Lower lobe of right lung (tissue), 2 donors: ENCODE measurements at places on chromosomes 2 and 18. TPM values are rescaled to one million over a fixed set of nuclear protein-coding genes. Genes with fewer than 3 reads are reported as not detected.

The RRM2 gene
- 8.4 TPM for total RNA-seq

The FOXI3 gene
- not detected for total RNA-seq

The GALNT5 gene
- 33.9 TPM for total RNA-seq

The ORC2 gene
- 28.6 TPM for total RNA-seq

The LGALSL gene
- 30.8 TPM for total RNA-seq

The PELI1 gene
- total RNA-seq = 34.1 TPM

The DLGAP1 gene
- 3.8 TPM for total RNA-seq

The C2orf80 gene
- not detected for total RNA-seq

The MYL1 gene
- not detected for total RNA-seq

The ABCG5 gene
- total RNA-seq = not detected

The L3MBTL4 gene
- total RNA-seq = 16.9 TPM

The MEP1B gene
- not detected for total RNA-seq

The SGPP2 gene
- 23.9 TPM for total RNA-seq

DNA sequence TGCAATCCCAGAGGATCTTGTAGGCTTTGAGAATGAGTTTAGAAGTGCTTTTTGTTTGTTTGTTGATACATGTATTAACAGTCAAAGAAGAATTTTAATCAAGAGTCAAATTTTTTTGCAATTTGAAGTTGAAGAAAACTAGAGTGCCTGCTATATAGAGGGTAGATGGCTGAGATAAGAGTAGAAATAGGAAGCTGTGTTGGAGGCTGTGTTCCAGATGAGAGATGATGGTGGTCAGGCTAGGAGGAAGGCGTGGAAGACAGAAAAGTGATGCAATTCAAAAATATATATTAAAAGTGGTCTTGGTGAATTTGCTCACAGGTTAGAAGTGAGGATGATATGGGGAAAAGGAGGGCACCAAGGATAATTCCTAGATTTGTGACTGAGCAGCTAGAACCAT lies 978.3 kb downstream of the BCL11A start:
- no peak for DNase-seq

DNA sequence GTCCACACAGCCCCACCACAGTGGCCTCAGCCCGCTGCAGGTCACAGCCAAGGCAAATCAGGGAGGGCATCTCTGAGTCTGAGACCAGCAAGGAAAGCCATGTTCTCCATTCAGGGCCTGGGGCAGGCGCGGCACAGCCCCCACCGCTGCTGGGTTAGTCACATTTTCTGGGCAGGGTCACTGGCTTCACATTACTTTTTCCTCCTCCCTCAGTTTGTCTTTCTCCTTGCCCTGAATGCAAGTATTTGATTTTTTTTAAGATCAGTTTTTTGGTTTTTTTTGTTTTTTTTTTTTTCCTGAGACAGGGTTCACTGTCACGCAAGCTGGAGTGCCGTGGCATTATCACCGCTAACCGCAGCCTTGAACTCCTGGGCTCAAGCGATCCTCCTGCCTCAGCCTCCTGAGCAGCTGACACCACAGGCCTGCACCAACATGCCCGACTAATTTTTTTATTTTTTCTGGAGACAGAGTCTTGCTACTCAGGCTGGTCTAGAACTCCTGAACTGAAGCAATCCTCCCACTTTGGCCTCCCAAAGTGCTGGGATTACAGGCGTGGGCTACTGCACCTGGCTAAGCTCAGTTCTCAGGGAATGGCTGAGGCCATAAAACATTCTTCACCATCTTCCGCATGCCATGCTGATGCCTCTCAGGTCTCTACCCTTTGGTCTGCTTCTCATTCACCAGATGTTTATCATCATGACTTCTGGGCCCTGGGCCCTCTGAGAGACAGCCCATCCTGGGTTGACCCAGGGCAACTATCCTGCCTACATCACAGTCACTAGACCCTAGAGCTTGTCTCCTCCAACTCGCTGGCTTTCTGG lies 628 bp upstream of the CAPG start:
- DNase-seq = no peak

DNA sequence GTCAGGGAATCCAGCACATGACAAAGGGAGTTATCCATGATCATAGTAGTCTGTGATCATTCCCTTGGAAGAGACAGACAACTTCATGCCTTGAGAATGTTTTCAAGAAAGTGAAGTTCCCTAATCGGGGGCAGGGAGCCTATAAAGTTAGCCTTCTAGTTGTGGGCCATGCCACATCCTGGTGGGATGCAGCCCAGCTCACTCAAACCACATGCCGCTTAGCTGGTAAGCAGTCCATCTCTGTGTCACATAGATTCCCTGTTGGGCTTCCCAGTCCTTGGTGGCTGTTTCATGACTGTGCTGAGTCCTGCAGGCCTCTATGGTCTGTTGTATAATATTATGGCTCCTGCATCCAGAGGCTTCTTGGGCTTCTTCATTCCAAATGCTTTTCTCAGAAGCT lies 11.4 kb upstream of the ARHGAP25 start:
- DNase-seq = no peak

GRCh38 chr2:186554429-186554828 lies 35.4 kb upstream of the ITGAV start:
- no peak for DNase-seq

GRCh38 chr18:3889121-3889520 lies 439.1 kb downstream of the TGIF1 start:
- DNase-seq = no peak

- no peak for DNase-seq
Observed at GRCh38 chr2:20049637-20050036, 1.8 kb downstream of the LAPTM4A start.

DNA sequence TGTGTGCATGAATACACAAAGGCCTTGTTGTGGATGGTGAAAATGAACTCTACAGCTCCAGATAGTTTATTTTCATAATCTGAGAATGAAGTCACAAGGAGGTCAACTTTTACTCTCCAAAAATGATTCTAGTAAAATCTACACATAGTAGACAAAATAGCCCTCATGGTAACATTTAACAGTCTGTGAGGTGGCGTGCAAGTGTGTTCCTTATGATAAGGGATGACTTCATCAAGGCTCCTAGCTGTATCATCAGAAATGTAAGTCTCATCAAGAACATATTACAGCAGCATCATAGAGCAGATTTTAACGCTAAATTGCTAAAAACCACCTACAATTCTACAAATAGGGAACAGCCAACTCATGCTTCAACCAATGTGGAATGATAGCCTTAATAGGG lies 72.3 kb upstream of the RIOK3 start:
- no peak for DNase-seq

- no peak for DNase-seq
Observed at GRCh38 chr2:72843301-72843700, 17.5 kb upstream of the EXOC6B start.

DNA sequence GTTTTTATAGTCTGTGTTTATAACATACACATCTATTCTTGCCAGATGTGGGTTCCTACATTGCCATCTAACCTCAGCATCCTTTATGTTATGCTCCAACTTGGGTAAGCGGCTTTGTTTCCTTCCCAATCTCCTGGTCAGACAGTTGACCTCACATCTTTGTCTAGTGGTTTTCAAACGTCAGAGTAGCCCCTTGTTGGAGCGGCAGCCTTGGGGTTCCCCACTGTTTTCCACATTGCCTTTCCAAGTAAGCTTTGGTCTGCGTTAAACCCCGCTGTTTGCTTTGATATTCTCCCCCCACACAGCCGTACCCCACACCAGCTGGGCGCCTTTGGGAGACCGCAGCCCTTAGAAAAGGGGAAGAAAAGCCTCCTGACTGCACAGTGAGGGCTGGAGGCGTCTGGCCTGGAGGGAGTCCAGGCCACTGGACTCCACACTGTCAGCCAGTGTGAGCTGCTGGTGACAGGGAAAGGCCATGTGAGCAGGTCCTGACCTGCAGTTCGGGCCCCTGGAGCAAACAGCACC lies 83.3 kb downstream of the MALT1 start:
- DNase-seq = peak; percentile 57

GRCh38 chr2:158633261-158633660 lies 161.9 kb upstream of the DAPL1 start:
- no peak for DNase-seq

GRCh38 chr2:130720036-130720435 lies 8.8 kb upstream of the GPR148 start:
- DNase-seq = no peak

DNA sequence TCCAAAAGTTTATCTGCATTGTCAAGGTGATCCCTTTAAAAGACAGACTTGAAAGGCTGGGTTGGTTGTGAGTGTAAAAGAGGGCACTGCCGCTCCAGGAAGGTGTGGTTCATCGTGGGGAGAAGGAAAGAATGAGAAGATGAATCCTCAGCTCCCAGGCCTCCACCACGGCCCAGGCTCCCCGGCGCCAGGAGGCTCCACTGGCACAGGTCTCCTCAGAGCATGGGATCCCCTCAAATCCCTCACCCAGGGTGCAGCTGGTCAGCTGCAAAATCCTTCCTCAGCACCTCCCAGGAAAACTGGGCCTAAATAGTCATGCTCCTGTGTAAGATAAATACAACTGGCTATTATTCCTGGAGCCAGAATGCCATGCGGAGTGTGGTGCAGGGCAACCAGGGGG lies 221.1 kb downstream of the ZNF516 start:
- no peak for DNase-seq

- no peak for DNase-seq
Observed at GRCh38 chr2:161412346-161412745, 3.8 kb upstream of the TBR1 start.

- no peak for DNase-seq
Observed at GRCh38 chr18:48312066-48312465, 97.1 kb downstream of the ZBTB7C start.

- no peak for DNase-seq
Observed at GRCh38 chr2:635687-636621, 41.3 kb downstream of the TMEM18 start.

GRCh38 chr2:175353275-175353674 lies 171.8 kb upstream of the ATP5MC3 start:
- DNase-seq = no peak

DNA sequence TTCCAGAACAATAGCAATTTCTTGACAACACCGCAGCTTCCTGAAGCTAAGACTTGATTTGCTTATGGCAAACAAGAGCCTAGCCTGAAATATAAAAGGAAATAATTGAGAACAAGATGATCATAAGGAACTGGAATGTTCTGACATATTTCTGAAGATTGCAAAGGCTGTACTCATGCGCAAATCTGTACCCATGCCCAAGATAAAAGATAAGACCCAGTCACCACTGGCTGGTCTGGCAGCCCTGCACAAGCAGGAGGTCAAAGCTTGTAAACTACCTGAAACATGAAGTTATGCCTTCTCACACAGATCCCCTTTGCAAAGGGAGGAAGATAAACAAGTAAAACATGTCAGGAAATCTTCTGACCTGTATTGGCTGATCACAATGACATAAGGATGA lies 160.8 kb upstream of the GYPC start:
- no peak for DNase-seq

GRCh38 chr2:104840893-104841585 lies 12.9 kb upstream of the POU3F3 start:
- DNase-seq = no peak

GRCh38 chr2:71129114-71129901 lies 721 bp downstream of the MCEE start:
- DNase-seq = no peak

DNA sequence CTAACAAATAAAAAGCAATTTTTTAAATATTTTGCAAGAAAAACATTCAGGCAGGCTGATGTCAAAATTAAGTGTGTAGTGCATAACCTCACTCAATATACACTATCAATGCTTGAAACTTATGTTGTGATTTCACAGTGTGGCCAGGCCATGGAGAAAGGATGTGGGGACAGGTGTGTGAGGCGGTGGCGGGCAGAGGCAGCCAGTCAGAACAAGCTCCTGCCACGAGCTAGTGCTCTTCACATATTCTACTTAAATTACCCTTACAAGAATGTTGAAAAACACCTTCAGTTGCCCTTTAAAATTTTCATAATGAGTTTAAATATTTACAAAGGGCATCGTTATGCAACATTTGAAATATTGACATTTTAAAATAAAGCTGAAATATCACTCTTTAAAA lies 43.2 kb downstream of the CYB5A start:
- no peak for DNase-seq

DNA sequence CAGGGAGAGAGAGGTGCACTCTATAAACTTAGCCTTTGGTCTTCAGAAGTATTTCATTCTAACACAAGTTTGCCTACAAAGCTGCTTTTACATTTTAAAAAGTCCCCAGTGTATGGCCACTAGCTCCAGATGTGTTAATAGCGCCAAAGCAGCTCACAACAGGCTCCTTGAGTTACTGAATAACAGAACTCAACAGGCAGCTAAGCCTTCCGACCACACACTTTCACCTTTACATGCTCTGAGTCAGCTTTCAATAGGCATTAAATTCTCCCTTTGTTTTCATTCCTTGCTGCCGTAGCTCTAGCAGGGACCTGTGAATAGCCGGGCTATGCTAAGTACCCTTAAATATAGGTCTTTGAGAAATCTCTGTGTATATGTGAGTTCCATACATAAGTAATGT lies 262.8 kb upstream of the PARD3B start:
- DNase-seq = no peak

DNA sequence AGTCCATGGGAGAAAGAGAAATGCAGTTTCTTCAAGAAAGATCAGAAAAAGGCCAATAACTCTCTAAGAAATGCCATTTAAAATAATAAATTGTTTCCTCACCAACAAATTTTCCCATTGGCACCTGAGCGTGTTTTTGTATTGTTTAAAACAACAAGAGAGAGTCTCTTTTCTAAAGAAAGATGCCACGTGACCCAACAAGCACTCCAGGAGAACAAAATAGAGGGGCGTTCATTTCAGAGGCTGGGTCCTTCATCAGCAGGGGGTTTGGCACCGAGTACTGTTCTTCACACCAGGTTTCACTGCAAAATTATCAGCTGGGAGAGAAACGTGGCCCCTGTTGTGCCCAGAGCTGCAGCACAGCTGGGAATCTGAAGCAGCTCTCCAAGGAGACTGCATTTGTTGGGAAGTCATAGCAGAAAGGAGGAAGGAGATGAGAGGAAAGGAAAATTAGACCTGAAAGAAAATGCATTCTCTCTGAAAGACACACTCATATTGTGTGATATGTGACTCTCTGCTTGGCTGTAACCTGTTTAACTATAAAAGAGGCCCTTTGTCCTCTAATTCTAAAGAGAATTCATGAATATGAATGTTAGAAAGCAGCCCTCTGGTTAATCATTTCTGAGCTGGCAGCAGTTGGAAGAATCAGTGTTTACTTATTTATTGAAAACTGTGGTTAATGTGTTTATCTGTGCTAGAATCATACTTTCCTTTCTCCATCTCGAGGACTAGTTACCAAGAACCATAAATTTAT lies 205.3 kb upstream of the CDH20 start:
- no peak for DNase-seq

- DNase-seq = peak; percentile 63
Observed at GRCh38 chr2:112884869-112885505, 26.0 kb upstream of the IL37 start.

DNA sequence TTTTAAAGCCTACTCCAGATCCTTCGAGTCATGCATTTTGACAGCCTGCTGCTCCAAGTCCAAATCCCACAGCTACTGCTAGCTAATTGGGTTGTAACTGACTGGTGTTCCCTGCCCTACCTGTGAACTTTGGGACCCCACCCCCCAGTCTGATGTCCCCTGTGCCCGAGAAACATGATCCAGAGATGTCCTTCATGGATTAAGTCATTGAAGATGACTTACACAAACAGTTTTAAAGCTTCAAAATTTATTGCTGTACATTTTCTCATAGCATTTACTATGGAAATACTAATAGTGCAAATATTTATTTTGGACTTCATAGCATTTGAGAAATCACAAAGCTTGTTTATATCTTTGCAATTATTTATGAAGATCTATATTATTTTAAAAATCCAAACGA lies 73.1 kb downstream of the MBD2 start:
- no peak for DNase-seq
